ENCODE measurements at places on chromosomes 12 and 14.

GRCh38 chr14:105199093-105199492 is 18.0 kb upstream of the NUDT14 start:
- peak; percentile 38 for DNase-seq

DNA sequence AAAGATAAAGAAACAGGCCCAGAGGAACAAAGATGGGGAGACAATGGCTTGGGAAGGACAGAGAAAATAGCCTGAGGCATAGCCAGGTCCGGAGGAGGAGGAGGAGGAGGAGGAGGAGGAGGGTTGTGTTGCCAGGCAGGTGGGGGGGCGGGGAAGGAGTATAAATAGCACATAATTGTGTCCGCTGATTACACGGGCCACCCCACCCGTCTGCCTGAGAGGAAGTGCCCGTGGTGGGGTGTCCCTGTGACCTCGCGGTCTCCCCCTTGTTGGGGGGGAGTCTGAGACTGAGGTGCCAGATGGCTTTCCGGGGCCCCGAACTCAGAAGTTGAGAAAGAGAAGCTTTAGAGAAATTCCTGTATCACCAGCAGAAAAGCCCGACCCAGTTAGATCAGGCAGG is 1.9 kb upstream of the SP7 start:
- DNase-seq: no peak

DNA sequence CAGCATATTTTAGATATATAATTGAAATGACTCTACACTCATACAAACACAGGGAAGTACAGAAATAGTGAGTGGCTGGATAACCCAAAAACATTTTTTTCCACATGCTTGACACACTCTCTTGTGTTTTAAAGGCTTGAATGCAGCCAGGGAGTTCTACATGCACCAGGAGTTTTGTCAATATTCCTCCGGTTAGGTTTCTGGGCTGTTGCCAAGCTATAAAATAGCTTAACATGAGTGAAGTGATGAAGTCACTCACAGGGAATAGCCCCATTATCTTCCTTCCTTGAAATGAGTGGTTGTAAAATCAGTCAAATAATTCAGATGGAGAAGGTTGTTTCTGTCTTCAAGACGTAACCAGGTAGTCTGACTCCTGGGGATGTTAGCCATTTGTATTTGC is 582.7 kb downstream of the SLC6A15 start:
- DNase-seq: no peak

DNA sequence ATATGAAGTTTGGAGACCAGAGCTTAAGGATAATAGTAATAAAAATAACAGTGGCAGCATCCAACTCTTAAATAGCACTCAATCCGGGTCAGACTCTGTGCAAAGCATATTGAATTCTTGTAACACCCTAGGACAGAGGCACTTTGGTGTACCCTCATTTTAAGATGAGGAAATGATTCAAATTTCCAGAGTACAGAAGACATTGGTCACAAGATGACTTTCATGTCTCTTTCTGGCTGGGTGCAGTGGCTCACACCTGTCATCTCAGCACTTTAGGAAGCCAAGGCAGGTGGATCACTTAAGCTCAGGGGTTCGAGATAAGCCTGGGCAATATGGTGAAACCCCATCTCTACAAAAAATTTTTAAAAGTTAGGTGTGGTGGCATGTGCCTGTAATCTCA is 235.8 kb downstream of the SLC15A4 start:
- DNase-seq: no peak

DNA sequence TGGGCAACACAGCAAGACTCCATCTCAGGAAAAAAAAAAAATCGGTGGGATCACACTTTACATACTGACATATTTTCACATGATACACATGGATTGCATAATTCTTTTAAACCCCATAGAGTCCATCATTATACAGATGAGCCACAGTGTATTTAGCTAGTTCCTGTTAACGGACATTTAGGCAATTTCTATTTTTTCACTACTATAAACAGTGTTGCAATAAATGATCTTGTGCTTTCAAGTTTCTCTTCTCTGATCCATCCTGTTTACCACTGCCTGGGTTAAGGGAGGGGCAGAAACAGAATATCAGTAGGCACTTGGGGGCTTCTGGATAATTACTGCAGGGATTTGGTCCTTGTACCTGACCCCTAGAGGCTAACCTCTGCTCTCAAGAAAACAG is 43.4 kb upstream of the SPTLC2 start:
- DNase-seq: no peak

DNA sequence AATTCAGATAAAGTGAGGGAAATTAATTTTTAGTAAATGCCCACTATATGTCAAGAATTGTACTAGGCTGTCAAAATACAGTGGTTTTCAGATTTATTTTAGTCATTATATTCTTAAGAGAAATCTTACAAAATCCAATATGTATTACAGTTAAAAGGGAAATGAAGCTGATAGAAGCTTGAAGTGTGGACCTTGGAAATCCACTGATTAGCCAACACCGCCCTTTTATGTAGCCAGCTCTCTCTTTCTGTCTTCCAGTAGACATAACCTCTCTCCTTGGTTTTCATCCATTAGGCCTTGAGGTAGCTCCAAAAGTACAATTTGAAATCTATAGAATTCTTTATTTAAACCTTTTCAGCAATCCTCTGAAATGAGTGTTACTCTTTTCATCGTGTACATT is 63.2 kb downstream of the USP15 start:
- DNase-seq: no peak

GRCh38 chr12:57939291-57939690 is 2.1 kb upstream of the ATP23 start:
- no peak for DNase-seq

- no peak for DNase-seq
These were observed 45.9 kb upstream of the CNOT2 start for GRCh38 chr12:70197345-70197744.

DNA sequence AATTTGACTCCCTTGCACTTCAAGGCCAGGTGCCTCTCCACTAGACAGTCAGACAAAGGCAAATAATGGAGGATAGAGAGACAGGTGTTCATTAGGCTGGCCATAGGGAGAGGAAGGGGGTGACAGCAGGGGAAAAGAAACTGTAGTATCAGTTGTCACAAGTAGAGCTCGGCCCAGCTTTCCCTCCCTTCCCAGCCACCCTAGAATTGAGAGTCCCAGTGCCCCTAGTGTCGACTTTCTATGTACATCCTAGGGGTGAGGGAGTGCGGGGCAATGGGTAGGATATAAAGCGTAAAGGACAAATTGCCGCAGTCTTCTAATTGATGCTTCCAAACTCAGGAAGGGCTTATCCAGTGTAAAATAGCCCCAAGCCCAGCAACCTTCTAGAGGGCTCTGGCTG is 39.0 kb downstream of the BAZ2A start:
- DNase-seq: no peak

- DNase-seq: no peak
These were observed 67.8 kb downstream of the CD163L1 start for GRCh38 chr12:7376196-7376595.

DNA sequence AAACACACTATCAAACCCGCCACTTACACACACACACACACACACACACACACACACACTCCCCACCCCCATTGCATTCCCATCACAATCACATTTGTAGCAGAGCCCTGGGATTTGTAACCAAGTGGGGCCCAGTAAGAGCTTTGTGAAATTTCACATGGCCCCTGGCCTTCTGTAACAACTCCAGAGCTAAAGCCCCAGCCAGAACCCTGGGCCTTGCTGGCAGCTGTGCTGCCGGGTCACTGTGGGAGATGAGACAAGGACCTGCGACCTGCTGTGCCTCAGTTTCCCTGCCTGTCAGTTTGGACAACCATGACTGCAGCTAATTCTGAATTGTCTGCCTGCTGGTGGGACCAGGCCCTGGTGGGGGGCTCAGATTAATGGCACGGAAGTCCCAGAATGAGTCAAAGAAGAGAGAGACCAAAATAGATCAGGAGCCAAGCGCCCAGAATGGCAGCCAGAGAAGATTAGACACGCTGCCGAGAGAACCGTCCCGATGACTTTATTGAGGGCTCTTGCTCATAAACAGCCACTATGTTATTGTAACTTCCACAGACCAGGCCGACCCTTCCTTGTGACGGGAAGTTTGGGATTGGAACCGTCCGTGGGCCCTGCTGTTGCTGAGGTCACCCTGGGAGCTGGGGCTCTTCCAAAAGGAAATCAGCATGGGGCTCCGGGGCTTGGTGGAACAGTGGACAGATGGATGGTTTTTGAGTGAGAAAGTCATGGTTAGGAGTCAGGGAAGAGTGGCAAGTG is 123.1 kb downstream of the ZFP36L1 start:
- DNase-seq: no peak

DNA sequence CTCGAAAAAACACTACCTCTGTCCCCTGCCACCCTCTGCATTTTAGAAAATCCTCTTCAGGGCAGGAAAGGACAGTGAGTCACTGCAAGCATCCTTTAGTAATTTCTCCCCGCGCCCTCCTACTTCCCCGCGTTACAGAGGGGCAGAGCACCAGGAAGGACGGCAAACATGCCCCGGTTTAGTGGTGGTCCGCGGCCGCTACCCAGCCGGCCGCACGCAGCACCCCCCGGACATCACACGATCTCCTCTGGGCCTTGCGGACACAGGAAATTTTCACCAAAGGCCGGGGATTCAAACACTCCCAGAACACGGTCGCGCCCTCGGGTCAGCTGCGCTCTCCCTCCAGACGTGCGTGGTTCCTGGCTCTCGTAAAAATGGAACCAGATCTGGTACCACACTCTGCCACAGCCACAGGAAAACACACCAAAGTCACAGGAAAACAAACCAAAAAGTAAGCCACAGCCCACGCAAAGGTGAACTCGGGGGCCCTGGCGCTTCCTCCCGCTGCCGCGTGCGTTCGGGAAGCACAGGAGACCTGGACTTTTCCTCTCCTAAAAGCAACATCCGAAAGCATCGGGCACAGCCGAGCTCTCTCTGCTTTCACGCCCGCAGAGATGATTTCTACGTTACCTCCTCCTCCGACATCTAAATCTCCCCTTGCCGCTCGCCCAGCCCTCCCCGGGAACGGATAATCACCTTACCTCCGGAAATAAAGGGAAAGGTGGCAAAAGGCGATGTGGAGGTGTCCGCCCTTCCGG is 839 bp downstream of the SLC38A1 start:
- DNase-seq: peak; percentile 53

DNA sequence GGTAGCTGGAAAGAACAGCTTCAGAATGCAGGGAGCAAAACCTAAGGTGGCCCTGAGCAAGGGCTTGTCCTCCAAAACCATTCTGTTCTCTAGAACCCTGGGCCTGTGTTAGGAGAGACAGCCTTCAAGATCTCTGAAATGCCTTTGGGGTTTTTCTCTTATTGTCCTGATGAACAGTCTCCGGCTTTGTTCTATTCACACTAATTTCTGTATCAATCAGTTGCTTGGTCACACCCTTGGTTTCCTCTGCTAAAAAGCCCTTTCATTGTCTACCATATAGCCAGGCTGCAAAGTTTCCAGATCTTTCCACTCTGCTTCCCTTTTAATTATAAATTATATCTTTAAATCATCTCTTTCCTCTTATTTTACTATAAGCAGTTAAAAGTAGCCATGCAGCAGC is 219.9 kb upstream of the ARID2 start:
- no peak for DNase-seq

GRCh38 chr14:86221755-86222154 is 691.8 kb downstream of the FLRT2 start:
- DNase-seq: peak; percentile 14

DNA sequence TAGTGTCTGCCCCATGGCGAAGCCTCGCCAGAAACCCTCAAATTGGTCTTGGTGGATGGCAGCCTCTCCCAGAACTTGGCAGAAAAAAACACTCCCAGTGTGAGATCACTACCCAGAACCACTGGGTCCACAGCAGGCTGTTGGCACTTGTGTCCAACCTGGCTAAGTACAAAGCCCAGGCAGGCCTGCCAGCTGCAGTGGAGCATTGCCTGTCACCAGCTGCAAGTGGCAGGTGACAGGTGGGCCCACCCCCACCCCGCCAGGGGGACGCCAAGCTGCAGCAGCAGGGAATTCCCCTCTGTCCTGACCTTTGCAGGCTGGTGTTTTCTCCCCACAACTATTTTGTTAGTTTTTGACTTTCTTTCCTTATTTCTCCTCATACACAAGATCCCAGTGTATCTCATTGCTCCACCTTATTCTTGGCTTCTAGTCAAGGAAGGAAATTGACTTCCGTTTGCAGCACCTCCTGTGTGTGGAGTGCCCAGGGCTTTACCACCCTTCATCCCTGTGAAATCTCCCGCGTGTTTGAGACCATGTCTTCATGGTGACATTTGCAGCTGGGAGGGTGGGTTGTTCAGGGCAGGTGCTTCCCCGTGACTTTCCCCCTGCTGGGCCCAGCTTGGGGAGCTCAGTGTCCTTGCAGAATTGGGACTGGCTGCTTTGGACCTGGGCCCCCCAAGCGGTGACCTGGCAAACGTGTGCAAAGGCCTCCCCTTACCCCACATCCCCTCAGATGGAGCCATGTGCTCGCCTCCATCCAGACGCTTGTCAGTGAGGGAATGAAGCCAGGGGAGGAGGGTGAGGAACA is 73.8 kb upstream of the RIN3 start:
- no peak for DNase-seq

- no peak for DNase-seq
These were observed 185.7 kb upstream of the NTF3 start for GRCh38 chr12:5246196-5246595.

GRCh38 chr12:131171029-131171428 is 217.3 kb downstream of the ADGRD1 start:
- DNase-seq: no peak

DNA sequence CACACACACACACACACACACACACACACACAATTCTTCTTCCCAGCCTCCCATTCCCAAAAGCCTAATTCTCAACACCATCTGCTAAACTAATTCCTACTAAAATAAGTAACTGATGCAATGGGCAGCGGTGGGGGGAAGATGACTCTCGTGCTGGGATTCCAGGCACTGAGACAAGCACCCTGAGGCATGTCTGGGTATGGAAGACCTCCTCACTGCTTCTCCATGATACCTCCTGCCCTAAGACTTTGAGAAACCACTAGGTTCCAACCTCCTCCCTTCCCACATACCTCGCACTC is 789 bp upstream of the VWF start:
- DNase-seq: peak; percentile 7

DNA sequence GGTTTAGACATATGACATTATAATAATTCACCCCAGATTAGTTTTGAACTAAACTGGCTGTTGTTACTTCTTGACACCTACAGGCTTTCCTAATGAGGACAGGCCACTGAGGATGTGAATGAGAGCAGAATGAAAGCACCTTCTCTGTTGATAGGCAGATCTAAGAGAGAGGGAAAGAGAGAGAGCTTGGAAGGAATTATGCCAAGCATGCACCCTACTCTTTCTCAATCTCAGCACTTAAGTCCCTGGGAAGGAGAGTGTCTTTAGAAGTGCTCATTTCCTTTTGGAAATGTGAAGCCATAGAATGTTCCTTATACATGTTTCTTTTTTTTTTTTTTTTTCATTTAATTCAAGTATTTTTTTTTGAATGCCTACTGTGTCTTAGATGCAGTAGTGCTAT is 49.0 kb downstream of the TBC1D15 start:
- no peak for DNase-seq

DNA sequence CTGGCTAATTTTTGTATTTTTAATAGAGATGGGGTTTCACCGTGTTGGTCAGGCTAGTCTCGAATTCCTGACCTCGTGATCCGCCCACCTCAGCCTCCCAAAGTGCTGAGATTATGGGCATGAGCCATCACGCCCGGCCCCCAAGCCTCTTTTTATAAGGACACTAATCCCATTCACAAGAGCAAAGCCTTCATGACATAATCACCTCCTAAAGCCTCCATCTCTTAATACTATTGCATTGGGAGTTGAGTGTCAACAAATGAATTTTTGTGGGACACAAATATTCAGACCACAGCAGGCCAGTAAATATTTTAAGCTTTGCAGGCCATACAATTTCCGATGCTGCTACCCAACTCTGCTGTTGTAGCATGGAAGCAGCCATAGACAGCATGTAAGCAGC is 10.9 kb downstream of the RNF212B start:
- DNase-seq: no peak

- DNase-seq: no peak
These were observed 1134.6 kb downstream of the BCL11B start for GRCh38 chr14:98137131-98138025.
